ENCODE measurements at places on chromosomes 7 and 10.

DNA sequence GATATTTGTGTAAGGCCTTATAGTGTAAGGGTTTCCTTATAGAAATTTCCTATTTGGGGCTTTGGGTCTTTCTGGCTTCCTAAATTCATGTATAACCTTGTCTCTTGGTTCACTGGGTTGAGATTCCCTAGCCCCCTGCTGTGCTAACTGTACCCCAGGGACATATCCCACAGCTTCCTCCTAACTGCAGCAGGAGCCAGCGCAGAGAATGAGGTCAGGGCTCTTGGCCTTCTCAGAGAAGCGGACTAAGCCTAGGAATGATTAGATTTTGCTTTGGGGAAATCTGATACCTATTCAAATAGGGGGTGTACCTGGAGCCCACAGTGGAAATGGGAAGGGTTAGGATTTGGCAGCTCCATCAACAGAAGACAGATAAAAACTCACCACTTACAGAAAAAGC lies 138.1 kb upstream of the EFCAB10 start:
- no peak for DNase-seq

- no peak for DNase-seq
These were observed 175.0 kb downstream of the OTUD1 start for GRCh38 chr10:23613900-23614299.

- no peak for DNase-seq
These were observed 162.2 kb downstream of the ARHGAP21 start for GRCh38 chr10:24561453-24561852.

DNA sequence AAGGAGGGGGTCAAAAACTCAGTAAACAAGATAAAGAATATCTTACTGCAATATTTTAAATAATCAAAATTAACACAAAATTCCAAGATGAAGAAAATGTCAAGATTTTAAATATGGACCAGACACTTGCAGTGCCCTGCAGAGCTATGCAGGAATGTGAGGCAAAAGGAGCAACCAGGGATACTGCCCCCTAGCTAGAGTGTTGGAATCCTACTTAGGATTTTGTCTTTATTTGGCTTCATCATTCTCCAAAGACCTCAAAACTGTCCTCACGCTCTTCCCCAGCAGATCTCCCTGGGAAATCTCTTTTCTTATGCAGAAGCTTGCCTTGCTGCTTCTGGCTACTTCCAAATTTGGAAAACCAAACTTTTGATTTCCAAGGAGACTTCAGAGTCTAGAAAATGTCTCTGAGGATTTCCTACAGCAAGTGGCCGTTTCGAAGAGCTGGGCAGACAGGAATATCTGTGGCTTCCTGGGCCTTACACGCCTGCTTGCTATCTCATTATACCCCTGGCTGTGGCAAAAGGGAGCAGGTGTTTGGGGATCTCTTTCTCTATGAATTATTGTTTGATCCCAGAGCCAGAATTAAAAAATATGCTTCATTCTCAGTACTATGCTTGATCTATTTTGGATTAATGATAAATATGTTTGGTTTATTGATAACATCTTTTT lies 232.2 kb upstream of the BMPER start:
- no peak for DNase-seq

- no peak for DNase-seq
These were observed 19.8 kb downstream of the POT1 start for GRCh38 chr7:124909808-124910207.

DNA sequence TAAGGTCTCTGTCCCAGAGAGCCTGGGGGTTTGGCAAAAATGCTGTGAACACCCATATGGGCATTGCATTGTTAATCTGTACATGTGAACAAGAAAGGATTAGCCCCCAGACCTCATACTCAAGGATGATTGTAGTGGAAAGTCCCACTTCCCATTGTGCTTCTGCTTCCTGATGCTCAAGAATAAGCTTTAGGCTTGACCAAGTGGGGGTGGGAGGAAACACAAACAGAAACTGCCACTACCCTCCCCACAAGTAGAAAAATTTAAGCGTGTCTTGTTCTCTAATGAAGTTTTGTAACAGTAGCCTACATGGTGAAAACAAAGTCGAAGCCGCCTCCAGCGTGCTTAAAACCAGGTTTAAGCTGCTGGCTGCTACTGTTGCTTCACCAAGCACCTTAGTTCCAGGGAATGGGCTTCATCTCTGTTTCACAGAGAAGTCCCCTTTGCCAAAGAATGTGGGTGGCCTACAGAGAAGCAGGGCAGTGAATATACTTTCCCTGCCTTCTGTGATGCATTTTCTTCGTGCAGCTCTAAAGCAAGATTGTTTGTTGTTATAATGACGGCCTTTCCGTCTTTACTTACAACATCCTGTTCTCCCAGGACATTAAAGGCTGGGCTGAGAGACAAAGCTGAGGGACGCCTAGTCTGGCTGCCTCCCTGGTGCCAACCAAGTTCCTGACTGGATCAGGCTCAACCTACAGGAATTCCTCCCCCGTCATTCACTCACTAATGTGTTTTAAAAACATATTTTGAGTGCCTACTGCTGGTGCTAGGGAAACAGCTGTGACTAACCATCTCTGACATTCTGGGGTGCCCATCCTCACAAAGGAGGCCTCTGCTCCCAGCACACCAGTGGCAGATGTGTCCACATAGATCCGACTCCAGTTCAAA lies 32.1 kb upstream of the CCSER2 start:
- no peak for DNase-seq

- no peak for DNase-seq
These were observed 234.0 kb downstream of the SNX13 start for GRCh38 chr7:17706275-17706674.

DNA sequence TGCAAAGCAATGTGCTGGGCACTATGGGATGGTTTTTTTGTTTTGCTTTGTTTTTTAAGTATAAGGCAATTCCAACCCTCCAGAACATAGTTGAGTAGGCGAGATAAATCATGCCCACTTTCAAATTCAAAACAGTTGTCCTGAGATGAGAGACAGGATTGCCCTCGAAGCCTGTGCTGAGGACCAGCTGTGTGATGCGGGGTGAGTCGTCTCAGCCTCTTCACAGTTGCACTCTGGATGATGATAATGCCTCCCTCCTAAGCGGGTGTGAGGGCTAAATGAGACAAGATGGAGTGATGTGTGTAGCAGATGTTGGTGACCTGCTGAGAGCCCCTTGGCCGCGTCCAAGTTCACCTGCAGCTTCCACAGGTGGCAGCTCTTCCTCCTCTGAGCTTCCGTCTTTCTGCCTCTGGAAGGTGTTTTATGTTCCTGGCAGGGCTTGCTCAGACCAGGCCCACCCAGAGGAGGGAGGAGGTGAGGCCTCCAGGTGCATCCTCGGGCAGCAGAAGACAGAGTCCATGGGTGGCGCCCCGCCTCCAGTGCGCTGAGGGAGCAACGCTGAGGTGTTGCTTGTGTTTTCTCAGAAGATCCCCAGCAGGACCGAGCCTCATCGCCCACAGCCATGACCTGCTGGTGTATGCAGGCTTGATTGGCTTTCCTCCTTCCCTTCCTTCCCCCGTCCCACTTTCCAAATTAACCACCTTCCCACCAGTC lies 30.6 kb downstream of the ECHDC3 start:
- DNase-seq: no peak

- DNase-seq: no peak
These were observed 211.0 kb downstream of the TCF7L2 start for GRCh38 chr10:113161066-113161465.

DNA sequence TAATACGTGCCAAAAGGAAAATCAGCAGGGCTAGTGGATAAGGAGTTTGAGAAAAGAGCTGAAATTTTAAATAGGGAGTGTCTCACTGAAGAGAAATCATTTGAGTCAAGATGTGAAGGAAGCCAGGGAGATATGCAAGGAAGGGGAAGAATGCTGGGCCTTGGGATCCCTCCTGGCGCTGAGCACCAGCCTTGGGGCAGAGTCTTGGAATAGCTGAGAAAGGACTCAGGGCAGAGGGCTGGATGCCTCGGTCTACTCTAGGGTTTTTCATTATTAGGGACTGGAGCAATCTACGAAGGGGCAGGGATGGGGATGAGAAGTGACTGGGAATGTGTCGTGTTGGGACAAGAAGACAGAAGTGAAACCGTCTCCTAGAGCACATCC lies 484 bp downstream of the ZWINT start:
- no peak for DNase-seq

DNA sequence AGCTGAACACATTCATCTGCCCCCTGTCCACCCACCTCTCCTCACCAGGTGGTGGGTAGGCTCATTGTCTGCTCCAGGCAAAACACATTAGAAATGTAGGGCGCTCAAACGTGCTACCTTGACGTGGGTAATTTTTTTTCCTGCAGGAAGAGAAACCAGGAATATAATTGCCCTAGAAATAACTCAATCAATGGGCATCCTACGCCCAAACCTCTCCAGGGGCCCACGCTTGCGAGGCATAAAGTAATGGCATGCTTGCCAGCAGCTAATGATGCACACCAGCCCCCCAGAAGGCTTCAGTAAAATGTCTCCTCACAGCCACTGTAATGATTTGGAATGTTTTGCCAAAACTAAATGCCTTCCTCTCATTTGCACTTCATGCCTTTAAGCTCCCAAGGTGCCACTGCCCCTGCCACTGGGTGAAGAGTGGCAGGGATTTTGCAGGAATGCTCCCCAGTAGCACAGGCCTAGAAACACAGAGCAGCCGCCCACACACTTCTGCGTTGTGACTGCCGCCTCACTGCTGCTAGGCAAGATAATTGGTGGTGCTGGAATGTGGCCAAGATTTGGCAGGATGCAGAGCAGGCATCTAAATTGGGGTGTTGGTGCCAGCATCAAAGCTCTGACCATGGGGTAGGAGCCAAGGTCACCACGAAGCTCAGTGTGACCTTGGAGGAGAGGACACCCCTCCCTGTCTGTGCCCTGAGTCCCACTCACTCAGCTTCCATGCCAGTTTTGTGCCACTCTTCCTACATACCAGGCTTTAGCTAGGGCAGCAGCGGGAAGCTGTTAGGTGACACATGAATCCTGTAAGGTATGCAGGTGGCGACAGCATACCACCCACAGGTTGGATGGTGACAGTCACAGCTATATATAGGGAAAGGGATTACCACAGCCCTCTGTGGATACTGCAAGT lies 48.7 kb upstream of the PPP1R3C start:
- DNase-seq: no peak

DNA sequence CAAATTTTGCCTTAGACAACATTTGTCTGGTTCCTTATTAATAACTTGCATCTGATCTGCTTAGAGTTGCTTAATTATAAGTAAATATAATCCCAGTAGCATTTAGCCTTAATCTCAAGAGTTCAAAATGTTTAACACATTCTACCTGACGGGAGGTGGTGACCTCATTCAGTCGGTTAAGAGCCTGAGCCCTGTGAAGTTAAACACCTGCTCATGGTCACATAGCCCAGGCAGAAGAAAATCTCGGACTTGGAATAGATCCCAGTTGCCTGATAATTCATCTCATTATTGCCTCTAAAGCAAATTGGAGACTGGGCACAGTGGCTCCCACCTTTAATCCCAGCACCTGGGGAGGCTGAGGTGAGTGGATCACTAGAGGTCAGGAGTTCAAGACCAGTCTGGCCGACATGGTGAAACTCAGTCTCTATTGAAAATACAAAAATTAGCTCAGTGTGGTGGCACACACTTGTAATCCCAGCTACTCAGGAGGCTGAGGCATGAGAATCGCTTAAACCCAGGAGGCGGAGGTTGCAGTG lies 18.6 kb upstream of the ASCC1 start:
- DNase-seq: no peak

DNA sequence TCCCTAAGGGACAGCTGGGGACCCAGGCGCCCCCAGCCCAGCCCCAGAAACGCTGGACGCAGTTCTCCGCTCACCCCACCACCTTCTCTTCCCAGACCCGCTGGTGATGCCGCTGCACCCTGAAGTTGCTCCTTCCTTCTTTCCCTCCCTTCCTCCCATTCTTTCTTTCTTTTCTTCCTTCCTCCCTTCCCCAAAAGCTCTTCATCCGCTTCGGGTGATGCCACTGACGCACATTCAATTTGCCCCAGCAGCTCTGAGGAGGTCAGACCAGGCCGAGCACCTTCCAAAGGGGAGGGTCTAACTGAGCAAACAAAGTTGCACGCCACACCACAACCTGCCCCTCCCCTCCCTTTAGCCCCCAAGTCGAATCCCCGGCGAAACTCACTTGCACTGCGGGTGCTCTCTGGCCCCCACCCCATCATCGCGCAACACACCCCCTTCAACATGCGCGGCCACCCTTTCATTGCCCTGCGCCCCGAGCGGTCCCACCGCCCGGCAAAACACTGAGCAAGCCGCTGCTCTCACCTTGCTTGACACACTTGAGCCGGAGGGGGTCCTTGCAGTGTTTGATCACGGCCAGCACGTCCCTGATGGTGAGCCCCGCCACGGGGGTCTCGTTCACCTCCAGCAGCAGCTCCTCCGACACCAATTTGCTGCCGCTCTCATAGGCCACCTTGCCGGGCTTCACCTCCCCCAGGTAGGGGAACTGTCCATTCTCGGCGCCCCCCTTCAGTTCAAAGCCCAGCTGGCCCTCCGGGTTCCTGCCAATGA lies 787 bp downstream of the MAGI2 start:
- DNase-seq: no peak

GRCh38 chr7:139568813-139569490 lies 45.5 kb downstream of the CLEC2L start:
- no peak for DNase-seq

GRCh38 chr7:47211519-47211973 lies 370.4 kb downstream of the TNS3 start:
- DNase-seq: no peak

GRCh38 chr10:110535958-110536891 lies 31.3 kb upstream of the SMC3 start:
- DNase-seq: peak; percentile 86

- DNase-seq: no peak
These were observed 74.8 kb upstream of the RPA3 start for GRCh38 chr7:7793249-7793648.

- no peak for DNase-seq
These were observed 298.6 kb downstream of the REEP3 start for GRCh38 chr10:63819753-63820329.

DNA sequence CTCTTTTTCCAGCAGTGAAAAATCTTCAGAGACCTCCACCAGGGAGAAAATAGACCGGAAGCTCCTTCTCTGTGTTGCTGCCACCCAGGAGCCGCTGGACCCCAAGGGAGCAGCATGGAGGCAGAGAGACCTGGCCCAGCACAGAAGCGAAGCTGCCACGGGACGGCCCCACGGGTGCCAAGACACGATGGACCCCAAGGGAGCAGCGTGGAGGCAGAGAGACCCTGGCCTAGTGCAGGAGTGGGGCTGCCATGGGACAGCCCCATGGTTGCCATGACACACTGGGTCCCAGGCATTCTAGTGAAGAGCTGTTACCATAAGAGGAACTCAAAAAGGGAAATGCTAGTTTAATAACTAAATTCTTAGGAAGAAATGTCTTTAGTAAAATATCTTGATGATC lies 186.3 kb downstream of the PTPRN2 start:
- no peak for DNase-seq

- no peak for DNase-seq
These were observed 15.3 kb upstream of the ASB4 start for GRCh38 chr7:95470452-95470851.

DNA sequence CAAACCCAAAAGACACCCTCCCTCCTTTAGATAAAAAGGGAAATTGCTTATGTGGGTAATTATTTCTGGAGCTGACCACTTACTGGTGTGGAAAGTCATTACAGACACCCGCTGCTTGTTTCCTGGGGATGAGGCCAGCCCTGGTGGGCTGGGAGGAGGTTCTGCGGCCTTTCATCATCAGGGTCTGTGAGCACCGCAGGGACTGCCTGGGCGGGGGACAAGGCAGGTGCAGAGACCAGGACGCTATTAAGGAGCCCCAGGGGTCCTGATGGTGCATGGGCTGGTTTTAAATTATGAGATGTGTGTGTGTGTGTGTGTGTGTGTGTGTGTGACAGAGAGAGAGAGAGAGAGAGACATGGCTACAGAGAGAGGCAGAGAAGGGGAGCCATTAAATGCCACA lies 171.2 kb downstream of the DNAJB6 start:
- DNase-seq: peak; percentile 9

GRCh38 chr7:141837683-141838082 lies 3.6 kb downstream of the PRSS37 start:
- DNase-seq: no peak

Data from activated CD8-positive, alpha-beta memory T cell treated with anti-CD3 and anti-CD28 coated beads for 24 hours (primary cell).